Caki2 (cell line): ENCODE measurements at places on chromosomes 13 and 19. TPM values are rescaled to one million over a fixed set of nuclear protein-coding genes. Genes with fewer than 3 reads are reported as not detected.

PLVAP gene
- not detected in 2 replicates for total RNA-seq

ACP7 gene
- total RNA-seq = not detected in 2 replicates

GDF15 gene
- 349 and 410 TPM in 2 replicates for total RNA-seq

C3 gene
- total RNA-seq = 4.0 and 6.5 TPM in 2 replicates

ZNF888 gene
- 2.8 and 4.3 TPM in 2 replicates for total RNA-seq

ZNF208 gene
- total RNA-seq = not detected in 2 replicates

OR7G1 gene
- total RNA-seq = not detected in 2 replicates

NLRP5 gene
- not detected in 2 replicates for total RNA-seq
